Cerebellum (tissue), 4 donors: ENCODE measurements at places on chromosomes 12 and 14. TPM values are rescaled to one million over a fixed set of nuclear protein-coding genes. Genes with fewer than 3 reads are reported as not detected.

GRCh38 chr12:69885658-69886057, 60.6 kb downstream of the MYRFL start:
- no peak for DNase-seq

DNA sequence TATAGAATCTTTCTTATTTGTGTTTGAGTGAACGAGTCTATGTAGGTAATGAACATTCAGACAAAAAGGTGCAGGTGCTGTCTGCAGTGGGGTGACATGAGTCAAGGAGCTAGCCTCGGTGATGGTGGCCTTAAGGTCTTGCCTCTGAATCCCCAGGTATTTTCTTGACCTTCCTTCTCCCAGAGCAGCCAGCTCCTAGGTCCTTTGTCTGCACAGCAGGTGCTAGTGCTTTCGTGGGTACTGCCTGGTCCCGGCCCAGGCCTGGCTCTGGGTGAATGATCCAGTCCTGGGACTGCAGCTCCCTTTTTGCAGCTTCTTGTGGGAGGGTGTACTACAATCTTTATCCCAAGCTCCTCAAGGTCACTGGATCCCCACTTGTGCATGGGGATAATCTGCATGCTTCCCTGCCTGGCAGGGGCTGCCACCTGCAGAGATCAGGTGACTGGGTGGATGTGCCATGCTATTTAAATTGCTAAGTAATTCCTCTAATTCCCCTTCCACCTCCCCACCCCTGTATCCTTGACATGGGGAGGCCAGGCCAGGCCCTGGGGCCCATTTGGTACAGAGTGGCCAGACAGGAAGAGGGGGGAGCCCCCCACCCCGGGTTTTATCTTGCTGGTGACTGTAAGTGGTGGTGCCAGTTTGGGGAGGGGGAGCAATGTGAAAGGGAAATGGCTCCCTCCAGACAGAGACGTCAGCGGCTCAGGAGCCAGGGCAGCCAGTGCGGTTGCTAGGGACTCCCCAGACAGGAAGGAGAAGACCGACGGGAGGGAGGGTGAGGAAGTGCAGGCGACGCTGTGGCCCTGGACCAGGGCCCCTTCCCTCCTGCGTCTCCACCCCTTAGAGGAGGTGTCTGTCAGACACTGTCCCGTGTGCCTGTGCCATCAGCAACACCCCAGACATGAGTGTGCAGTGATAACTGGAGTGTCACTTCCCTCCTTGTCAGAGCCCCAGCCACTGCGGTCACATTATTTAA, 6.7 kb downstream of the VASH1 start:
- no peak for DNase-seq

DNA sequence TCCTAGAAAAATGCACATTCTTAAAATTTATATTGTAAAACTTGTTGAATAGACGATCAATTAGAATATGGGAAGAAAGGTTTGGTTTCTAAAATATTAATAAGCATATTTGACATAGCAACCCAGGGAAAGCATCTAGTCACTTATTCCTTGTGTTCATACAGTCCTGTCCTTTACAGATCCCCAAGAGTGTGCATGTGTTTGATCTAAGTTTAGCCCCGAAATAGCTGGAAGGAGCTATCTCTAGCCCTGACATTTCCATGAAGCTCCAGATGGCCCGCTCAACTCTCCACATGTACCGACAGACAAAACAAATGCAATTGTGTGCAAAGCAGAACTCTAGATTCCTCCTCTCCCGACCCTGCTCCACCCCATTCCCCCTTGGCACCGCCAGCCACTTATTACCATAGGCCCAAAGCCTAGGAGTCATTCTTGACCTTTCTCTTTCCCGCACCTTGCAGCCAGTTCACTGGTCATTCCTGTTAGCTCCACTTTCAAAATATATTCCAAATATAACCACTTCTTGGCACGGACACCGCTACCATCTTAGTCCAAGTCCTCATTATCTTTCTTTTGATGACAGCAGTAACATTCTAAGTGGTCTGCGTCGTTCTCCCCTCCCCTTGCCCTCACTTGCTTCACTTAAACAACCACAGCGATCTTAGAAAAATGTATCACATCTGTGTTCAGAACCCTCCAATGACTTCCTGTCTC, 45.4 kb upstream of the GZMB start:
- no peak for DNase-seq

DNA sequence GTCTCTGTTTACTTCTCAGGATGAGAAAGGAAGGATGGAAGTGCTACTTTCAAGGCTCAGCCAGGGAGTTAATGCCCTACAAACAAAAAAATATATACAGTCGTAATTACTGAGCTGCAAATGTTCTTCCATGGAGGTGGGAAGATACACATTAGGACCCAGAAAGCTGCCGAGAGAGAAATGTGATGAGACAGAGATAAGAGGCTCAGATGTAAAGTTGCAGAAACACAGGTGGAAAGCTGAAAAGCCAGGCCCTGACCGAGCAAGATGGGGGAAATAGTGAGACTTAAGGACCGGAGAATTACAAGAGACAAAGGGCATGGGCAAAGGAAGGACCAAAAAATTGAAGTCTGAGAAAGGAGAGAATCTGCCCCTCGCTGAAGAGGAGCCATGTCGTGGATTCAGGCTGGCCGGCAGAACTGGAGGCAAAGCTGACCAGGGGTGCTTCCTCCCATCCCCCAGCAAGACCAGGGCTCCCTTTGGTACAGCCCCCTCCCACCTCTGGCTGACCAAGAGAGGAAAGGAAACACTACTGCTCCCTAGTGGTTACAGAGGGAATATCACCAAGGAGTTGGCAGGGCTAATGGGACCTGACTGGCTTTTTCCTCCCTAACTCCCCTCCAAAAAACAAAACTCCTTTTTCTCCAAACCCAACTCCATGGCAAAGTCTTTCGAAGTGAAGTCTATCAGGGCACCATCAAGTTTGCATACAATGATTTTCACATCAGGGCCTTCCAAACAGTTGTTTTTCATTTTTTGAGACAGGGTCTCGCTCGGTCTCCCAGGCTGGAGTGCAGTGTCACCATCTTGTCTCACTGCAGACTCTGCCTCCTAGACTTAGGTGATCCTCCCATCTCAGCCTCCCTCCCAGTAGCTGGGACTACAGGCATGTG, 12.1 kb downstream of the ZFHX2 start:
- DNase-seq, result peak; percentile 77

SART3 gene
- total RNA-seq, result 112 TPM

PTGER2 gene
- 0.45 TPM for total RNA-seq

SELPLG gene
- total RNA-seq, result 1.2 TPM

ACSM4 gene
- total RNA-seq, result not detected

- peak; percentile 49 for DNase-seq
These were observed 1.0 kb downstream of the ELK3 start for GRCh38 chr12:96194971-96195844.

DNA sequence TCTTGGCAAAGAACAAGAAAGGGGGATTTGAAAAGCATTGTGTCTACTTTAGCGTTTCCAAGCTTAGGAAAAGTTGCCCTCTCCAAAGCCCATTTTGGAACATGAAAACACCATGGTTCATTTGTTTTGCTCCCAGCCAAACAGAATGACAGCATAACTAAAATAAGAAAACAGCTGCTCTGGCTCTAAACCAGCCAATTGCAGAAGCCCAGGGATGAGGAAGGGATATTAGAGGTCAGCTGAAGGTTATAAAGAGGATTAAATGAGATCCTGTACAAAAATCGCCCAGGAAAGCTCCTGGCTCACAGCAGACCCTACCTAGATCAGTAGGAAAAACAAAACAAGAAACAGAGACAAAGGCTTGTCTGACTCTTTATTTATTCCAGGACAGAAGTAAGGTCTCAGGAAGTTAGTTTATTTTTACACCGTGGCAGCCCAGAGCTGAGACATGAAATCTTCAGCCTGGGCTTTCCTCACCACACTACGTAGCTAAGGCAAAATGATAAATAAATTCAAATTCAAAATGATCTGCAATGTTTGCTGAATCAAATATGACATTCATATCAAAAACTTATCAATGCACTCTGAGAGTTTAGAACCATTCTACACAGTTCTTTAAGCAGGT, 25.9 kb downstream of the SPX start:
- DNase-seq, result no peak

DNA sequence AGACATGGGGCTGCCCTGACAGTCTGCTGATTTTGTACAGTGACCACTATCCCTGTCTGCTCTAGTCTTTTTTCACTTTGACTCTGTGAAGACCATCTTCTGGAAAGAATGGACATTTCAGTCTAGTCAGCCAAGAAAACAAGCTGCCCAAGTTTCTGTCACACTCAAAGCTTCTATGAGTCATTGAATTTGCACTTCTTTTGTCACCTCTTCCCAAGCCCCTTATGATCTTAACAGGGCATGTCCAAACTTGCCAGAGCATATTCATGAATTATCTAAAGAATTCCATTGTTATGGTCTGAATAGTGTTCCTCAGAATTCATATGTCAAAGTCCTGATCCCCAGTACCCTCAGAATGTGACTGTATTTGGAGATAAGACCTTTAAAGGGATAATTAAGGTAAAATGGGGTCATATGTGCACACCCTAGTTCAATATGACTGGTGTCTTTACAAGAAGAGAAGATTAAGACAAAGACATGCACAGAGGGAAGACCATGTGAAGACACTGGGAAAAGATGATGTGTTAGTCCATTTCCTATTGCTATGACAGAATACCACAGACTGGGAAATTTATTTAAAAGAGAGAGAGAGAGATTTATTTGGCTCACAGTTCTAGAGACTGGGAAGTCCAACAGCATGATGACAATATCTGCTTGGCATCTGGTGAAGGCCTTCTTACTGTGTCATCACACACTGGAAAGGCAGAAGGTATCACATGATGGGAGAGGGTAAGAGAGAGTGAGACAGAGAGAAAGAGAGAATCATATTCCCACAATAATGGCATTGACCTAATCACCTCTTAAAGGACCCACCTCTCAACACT, 242.6 kb downstream of the BTG1 start:
- no peak for DNase-seq

- no peak for DNase-seq
These were observed 22.3 kb downstream of the DYRK4 start for GRCh38 chr12:4584281-4584680.

DNA sequence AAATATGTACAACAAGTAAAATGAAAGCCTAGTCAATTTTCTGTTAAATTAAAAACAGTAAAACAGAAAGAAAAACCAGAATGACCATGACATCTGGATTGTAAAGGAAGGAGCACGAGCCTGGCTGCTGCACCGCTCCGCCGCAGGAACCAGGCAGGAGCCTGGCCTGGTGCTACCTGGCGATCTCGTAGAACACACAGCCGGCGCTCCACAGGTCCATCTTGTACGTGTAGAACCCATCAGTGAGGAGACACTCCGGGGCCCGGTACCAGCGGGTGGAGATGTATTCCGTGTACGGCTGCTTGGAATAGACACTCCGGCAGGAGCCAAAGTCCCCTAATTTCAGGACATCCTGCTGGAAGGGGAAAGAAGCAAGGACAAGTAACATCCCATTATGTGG, 54.3 kb downstream of the MOK start:
- no peak for DNase-seq

KERA gene
- 10.0 TPM for total RNA-seq

GRCh38 chr12:121719926-121720414, 7.4 kb downstream of the TMEM120B start:
- no peak for DNase-seq

TPI1 gene
- total RNA-seq, result 270 TPM

PTCSC3 gene
- total RNA-seq, result not detected

ESR2 gene
- 3.7 TPM for total RNA-seq

TARBP2 gene
- total RNA-seq, result 26.4 TPM

RNF212B gene
- not detected for total RNA-seq

KRT79 gene
- total RNA-seq, result not detected

DNA sequence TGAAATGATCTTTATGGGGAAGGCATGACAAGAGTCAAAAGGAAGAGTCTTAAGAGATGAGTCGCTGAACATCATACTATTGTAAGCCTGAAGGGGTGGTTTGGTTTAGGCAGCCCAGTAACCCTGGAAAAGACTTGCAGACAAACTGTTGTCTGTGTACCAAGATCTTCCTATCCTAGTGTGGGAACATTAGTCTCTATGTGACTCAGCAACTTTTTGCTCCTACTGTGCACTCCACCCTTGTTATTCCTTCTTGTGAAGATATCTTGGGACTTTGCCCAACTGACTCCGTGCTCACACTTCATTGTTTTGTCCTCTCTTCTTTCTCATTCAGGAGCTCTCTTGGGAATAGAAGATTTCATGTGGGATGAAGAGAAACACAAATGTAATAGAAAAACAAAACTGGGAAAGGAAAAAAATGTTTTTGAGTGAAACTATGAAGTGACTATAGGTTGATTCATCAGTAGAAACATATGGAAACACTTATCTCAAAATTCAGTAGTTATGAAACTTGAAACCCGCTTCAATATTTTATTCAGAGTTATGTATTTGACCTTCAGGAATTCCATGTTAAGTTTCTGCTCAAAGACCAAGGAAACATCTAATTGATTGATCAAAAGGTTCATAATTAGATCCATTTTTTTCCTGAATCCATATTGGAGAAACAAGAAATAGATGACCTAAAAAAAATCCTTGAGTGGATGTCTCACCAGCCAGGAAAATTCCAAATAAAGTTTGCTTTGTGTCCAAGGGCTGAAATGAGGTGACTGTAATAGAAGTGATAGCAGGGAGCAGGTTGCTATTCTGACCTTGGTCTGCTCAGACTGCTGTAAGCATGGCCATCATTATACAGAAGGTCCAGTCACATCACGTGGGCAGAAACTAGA, 67.2 kb downstream of the BTG1 start:
- DNase-seq, result no peak

GRCh38 chr14:100531152-100532121, 55.8 kb downstream of the BEGAIN start:
- no peak for DNase-seq

DNA sequence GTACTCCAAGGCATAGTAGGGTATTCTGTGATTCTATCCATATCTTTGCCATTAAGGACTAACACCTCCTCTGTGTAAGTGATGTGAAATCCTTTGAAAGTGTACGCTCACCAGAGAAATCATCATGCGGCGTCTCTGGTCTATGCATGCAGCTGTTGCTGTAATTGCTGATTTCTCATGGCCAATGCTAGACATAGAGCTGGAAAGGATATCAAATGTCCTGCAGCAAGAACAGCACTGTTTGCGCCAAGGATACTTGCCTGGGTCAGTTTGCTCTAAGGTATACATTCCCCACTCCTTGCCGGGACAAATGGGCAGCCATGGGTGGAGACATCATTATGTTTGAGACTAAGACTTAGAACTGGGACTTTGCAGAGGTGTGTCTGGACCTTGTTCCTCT, 896.4 kb downstream of the BCL11B start:
- no peak for DNase-seq

- peak; percentile 12 for DNase-seq
These were observed 17.6 kb downstream of the MMAB start for GRCh38 chr12:109555431-109556315.

- no peak for DNase-seq
These were observed 22.4 kb upstream of the TAS2R42 start for GRCh38 chr12:11209113-11209512.

CLEC2A gene
- total RNA-seq, result not detected

- no peak for DNase-seq
These were observed 33.9 kb upstream of the CDKN3 start for GRCh38 chr14:54362759-54363437.
